ENCODE measurements at places on chromosomes 3 and 15. TPM values are rescaled to one million over a fixed set of nuclear protein-coding genes. Genes with fewer than 3 reads are reported as not detected.

Gene ZPLD1
- not detected for total RNA-seq

Gene ZSCAN29
- 26.6 TPM for total RNA-seq

Gene PLXNB1
- total RNA-seq = 66.7 TPM

DNA sequence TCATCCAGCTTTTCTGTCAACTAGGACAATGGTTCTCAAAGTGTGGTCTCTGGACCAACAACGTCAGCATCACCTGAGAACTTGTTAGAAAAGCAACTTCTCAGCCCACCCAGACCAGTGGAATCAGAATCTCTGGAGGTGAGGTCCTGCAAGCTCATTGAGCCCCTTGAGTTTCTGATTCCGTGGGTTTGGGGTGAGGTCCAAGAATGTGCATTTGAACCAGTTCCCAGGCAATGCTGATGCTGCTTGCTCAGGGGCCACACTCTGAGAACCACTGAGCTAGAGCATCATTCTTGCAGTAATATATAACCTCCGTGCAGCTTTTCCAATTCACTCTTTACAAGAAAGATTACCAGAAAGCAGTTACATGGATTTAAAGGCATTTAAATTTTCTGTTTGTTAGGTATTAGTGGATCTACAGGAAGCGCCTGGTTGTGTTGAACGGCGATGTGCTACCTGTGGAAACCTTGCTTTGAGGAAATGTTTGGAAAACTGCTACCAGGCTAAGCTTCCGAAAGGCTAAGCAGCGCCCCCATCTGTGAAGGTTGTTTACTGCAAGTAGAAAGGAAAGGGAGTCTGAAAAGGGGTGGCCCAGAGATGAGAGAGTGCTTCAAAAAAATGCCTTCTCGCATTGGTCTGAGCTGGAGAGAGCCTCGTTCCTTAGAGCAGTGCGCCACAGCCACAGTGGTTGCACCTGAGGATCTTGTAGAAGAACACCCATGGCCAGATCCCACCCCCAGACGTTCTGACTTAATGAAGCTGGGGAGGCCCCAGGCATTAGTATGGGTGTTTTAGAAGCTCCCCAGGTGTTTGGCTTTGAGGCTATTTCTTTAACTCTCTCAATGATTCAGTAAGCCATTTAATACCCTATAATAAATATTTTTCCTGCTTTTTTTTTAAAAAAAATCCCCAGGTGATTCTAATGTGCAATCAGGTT is 50.0 kb downstream of the RLBP1 start:
- no peak for DNase-seq

GRCh38 chr15:65312400-65312916 is 8.0 kb downstream of the RNU5B-1 start:
- no peak for DNase-seq

GRCh38 chr3:8424281-8424680 is 77.3 kb upstream of the LMCD1 start:
- DNase-seq = no peak

GRCh38 chr15:85723960-85724945 is 70.5 kb downstream of the KLHL25 start:
- DNase-seq = no peak

DNA sequence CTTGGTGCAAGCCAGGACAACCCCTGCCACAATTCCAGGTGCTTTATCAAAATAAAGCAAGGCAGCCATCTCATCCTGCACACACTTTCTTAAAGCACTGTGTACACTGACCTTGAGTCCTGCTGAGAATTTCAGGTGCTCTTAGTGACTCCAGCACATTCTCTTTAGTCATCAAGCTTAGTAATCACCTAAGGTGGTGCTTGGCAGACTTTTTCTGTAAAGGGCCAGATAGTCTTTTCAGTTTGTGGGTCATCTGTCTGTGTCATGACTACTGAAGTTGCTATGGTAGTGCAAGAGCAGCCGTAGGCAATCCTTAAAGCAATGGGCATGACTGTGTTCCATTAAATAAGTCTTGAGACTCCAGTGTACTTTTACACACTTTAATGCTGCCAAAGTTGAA is 36.4 kb downstream of the RIOX2 start:
- DNase-seq = no peak
